Lung (tissue), 17 donors: ENCODE measurements at places on chromosomes 4 and X. TPM values are rescaled to one million over a fixed set of nuclear protein-coding genes. Genes with fewer than 3 reads are reported as not detected.

ATP1B4 gene
- total RNA-seq: not detected

NUP62CL gene
- 13.6 TPM for total RNA-seq

PNMA3 gene
- total RNA-seq: 0.28 TPM

SPANXB1 gene
- not detected for total RNA-seq

EVC2 gene
- 3.9 TPM for total RNA-seq

TRIM2 gene
- 74.0 TPM for total RNA-seq

TRIML2 gene
- total RNA-seq: not detected

TEX13B gene
- not detected for total RNA-seq
